ENCODE measurements at places on chromosomes 1 and 21. TPM values are rescaled to one million over a fixed set of nuclear protein-coding genes. Genes with fewer than 3 reads are reported as not detected.

DNA sequence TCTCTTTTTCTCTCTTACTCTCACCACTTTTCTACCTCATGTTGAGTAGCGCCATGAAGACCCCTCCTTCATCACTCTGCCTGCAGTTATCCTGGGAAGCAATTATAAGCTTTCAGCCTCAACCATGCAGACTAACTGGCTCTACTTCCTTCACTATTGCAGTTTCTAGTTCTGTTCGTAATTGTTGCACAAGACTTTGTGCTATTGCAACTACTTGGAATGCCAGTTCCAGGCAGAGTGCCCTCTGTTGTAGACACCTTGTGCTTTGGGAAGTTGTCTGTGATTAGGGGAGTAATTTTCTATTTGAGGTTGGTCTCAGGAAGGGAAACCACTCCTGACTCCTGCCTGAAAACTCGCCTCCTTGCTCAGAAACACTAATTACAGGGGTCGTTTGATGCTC lies 19.4 kb downstream of the PGM1 start:
- no peak for DNase-seq

- no peak for DNase-seq
Measured at GRCh38 chr1:25991937-25992688, 5.8 kb downstream of the PAFAH2 start.

GRCh38 chr1:166925810-166926478 lies 49.4 kb downstream of the ILDR2 start:
- DNase-seq = no peak

IER5 gene
- 22.5 TPM for polyA plus RNA-seq
